NB4 (cell line): ENCODE measurements at places on chromosomes 1 and 21.
A peak's percentile ranks its signal among the peaks of the same experiment; 100 is the strongest.

GRCh38 chr1:192700834-192701271 is 64.9 kb downstream of the RGS13 start:
- DNase-seq: peak; percentile 76

DNA sequence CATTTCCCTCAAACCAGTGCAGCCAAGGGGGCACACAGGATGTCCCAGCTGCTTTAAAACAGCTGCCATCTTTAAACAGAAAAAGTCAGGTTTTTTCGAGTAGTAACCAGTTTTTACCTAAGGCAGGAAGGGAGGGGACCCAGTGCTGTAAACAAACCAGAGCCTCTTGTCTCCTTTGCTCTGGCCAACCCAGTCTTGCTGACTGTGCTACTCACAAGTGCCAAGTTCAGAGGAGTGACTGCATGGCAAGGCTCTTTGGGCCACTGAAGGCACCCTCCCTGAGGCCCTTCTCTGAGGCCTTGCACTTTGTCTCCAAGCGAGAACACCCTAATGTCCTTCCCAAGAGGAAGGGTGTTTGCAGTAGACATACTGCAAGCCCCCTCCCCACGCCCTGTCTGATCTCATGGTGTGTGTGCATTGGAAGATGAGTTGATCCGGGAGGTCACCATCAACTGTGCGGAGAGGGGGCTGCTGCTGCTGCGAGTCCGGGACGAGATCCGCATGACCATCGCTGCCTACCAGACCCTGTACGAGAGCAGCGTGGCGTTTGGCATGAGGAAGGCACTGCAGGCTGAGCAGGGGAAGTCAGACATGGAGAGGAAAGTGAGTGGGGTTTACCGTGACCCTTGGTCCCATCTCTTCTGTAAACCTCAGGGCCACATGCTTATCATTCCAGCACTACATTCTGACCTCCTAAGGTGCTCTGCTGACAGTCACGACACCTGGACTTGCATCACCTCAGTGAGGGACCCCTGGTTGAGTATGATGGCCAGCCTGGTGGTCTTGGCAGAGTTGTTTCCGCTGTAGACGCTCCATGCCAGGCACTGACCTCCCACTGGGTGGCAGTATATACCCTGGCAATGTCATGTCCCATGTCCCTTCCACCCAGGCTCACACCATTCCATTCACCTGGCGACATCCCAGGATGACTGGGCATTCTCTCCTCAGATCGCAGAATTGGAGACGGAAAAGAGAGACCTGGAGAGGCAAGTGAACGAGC is 4.7 kb downstream of the DNALI1 start:
- DNase-seq: peak; percentile 49

- DNase-seq: no peak
Observed at GRCh38 chr1:1062348-1063163, 11.6 kb downstream of the RNF223 start.

DNA sequence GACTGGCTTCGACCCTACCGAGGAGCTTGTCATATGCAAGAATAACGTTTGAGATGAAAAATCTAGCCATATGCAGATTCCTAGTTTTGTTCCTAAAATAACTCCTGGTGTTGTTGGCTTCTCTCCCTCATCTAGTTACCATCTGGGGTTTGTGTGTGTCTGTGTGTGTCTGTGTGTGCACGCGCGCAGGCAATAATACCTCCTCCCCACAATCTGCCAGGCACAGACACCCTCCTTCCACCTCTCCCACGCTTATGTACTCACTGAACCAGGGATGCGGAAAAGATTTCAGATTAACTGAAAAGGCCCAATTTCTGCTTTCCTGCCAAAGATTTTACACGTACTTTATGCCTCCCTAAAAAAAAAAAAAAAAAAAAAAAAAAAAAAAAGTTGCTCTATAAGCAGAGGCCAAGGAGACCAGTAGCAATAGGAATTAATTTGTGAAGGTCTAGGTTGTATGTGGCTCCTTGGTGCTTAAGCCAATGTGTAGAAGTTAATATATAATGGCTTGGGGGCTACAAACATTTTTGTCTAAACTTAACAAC is 452.7 kb downstream of the NUF2 start:
- DNase-seq: no peak

GRCh38 chr1:22721122-22721873 is 10.7 kb downstream of the EPHB2 start:
- no peak for DNase-seq

GRCh38 chr1:84689514-84690396 is 506 bp downstream of the SSX2IP start:
- DNase-seq: peak; percentile 75

DNA sequence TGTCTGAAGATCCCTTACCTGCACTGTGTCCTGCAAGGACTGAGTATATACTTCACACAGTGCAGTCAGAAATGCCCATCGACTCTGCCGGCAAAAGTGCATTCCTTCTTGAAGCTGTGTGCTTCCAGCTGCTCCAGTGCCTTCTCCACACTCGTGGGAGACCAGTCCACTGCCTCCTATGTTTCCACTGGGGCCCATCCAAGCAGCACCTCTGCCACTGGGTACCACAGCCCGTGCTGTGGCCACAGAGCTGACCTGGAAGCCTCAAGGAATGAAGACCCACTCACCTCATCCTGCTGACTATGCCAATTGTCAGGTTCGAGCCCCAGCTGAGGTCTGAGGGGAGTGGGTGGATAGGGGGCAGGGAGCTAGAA is 108.1 kb downstream of the GDAP2 start:
- DNase-seq: no peak

DNA sequence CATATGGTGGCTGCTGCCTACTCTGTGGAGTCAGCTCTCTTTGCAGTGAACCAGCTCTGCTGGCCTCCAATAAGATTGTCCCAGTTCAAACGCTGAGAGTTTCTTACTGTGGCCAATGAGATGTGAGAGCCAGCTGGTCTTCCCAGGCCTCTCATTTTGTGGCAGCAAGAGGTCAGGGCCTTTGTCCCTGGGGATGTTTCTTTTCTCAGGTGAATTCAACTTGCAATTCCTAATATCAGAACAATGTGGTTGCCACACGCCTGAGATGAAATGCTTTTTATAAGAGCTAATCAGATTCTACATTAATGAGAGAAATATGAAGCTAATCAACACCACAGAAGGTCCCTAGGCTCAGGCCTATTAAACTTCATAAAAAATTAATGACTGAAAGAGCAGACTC is 660.1 kb upstream of the CAMK1G start:
- no peak for DNase-seq

DNA sequence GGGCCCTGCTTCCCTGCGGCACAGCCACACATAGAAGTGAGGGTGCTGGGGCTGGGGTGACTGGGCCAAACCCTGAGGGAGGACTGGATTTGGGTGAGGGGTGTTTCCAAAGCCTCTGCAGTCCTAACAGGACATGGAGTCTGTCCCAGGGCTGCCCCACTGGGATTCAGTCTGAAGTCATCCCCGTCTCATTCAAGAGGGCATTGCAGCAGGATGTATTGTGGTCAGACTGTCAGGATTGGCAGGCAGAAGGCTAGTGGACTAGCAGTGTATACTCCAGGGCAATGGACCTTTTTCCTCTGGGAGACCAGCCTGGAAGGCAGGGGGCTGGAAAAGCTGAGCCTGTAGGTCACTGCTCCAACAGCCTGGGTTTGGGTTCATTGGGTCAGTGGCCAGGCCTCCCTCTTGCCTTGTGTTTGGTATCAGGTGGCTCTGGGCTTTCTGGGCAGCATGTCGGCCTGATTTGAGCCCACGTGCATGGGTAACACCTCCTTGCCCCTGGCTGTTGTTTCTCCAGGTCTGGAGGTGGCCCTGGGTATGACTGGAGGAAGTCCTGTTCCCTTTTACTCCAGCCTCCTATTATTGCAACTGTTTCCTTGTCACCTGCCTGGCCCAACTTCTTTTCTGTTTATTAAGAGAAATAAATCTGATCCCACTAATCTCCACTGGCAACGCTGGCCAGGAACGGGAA is 41.0 kb upstream of the SYNC start:
- no peak for DNase-seq

GRCh38 chr1:202217516-202217915 is 23.9 kb downstream of the LGR6 start:
- no peak for DNase-seq

GRCh38 chr1:227661495-227661894 is 73.6 kb downstream of the JMJD4 start:
- DNase-seq: no peak

GRCh38 chr1:109657970-109658369 is 2.1 kb downstream of the GSTM4 start:
- DNase-seq: no peak

GRCh38 chr1:234495231-234495990 is 16.4 kb upstream of the TARBP1 start:
- DNase-seq: peak; percentile 44

DNA sequence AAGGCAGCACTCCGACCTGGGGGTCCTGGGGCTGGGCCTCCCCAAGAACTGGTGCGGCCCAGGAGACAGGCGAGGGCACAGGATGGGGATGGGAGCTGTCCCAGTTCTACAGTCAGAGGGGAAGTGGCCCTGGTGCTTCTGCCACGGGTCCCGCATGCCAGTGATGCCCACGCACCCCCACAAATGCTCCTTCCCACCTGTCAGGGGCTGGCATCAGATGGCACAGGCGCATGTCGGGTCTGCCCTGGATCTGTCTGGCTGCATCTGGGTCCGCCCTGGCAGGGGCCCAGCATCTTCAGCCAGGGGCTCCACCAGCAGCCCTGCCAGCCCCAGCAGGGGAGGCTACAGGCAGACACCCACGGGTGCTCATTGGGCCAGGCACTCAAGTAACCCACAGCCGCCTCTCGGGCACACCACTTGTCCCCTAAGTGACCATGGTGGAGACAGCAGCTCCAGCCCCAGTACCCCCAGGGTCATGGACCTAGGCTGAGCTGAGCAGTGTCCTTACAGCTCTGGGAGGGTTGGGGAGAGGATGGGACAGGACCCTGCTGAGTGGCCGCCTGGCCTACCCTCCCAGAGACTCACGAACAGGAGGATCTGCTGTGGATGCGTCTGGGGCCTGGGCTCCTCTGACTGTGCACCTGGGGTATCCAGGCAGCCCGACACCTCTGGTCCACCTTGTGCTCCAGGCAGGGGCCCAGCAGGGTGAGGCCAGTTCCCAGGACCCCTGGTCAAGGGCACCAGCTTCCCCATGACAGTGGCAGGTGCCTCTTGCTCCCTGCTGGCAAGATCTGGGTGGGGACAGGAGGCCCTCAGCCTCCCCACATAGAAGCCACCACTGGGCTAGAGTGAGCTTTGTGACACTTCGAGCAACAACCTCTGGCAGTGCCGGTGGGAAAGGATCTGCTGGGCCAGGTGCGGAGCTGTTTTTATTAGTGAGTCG is 5.4 kb downstream of the SMIM1 start:
- DNase-seq: no peak

DNA sequence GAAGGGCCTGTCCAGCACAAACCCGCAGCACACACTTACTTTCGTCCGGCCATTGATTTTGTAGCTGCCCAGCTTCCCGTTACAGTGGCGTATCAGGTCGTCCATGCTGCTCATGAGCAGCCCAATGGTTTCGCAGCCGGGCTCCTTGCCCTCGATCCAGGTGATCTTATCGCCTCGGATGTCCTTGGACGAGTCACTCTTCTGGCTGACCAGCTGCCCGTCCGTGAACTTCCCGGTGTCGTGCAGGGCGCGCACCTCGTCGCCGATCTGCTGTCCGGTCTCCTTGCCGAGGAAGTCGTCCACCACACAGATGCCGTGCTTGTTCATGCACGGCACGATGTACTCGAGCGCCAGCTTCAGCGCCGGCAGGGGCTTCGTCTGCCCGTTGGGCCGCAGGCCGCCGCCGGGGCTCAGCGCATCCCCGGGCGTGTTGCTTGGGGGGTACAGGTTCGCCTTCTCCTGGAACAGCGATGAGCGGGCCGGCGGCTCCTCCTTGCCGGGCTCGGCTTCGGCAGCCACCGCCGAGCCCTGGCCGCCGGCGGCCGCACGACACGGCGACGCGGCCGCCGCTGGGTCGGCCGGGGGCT is 1.0 kb downstream of the EGLN1 start:
- peak; percentile 75 for DNase-seq

GRCh38 chr1:181083842-181084605 is 4.5 kb upstream of the IER5 start:
- DNase-seq: peak; percentile 87

- no peak for DNase-seq
Observed at GRCh38 chr1:19615438-19615837, 28.7 kb upstream of the NBL1 start.

DNA sequence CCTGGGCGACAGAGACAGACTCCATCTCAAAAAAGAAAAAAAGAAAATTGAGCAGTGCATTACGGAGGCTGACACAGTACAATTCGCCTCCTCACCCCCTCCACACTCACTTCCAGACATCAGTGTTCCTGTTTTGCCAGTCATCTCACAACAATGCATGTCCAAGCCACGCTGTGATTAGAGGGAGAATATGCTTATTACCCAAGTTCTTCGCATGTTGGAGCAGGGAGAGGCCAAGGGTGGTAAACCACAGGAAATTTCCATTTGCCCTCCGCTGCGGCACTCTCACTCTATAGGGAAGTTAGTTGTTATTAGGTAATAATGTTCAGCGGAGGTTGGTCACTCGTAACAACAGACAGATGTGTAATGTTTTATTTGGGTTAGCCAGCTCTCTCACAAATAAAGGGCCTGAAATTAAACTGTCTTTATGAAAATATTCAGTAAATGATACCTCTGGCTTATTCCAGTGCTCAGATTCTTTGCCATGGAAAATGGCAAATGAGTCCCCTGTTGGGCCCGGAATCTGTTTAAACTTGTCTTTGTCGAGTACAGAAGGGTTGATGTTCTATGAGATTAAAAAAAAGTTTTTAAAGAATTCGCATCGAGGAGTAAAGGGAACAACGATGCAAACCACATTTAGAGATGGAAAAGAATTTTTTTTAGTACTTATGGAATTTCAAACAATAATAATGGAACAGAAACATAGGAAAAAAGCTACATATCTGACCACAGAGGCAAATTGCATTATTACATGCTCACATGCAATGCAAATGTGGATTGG is 33.1 kb downstream of the KCNJ15 start:
- DNase-seq: peak; percentile 90

DNA sequence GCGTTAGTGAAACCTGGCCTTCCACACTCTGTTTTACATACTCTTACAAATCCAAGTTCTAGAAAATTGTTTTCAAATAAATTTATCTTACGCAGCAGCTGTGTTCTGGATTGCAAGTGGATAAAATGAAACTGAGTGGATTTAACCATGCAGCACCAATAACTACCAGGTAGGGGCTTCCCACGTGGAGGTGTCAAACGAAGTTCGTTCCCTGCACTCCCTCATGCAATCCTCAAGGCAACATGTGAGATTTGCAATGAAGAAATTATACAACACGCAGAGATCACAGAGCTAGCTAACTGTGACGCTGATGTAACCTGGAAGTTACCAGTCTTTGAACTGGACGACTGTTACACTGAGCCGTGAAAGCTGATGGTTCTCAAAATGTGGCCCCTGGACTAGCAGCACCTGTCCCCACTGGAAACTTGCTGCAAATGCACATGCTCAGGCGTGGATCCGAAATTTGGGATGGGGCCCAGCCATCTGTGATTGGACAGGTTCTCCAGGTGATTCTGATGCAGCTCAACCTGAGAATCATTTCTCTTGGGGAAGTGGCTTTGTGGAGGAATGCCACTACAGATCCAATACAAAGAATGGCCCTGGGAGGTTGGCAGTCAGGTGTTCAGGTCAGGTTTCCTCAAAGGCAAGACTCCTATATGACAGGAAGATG is 36.3 kb downstream of the RSPH1 start:
- DNase-seq: no peak
